Amygdala (tissue), 56 donors: ENCODE measurements at places on chromosomes 2 and 18.

DNA sequence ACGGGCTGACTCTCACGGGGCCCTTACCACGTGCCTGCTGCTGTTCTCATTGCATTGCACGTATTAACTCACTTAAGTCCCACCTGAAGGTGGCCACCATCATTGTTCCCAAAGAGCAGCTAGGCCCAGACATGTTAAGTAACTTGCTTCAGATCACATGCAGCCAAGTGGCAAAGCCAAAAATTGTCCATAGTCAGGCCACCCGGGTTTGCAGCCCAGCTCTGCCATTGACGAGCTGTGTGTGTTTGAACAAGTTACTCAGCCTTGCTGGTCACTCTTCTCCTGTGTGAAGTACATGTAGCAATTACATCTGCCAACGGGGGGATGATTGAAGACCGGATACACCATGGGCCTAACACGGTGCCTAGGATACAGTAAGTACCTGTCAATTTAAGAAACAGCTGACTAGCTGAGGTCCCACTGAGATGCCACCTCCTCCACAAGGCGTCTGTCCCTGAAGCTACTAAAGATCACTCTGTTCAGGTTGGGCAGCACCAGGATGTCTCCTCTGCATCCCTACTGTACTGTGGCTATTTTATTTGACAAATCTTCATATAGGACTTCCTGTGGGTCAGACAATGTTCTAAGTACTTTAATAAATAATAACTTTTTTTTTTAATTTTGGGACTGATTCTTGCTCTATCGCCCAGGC is 154.2 kb upstream of the MYCN start:
- no peak for DNase-seq

DNA sequence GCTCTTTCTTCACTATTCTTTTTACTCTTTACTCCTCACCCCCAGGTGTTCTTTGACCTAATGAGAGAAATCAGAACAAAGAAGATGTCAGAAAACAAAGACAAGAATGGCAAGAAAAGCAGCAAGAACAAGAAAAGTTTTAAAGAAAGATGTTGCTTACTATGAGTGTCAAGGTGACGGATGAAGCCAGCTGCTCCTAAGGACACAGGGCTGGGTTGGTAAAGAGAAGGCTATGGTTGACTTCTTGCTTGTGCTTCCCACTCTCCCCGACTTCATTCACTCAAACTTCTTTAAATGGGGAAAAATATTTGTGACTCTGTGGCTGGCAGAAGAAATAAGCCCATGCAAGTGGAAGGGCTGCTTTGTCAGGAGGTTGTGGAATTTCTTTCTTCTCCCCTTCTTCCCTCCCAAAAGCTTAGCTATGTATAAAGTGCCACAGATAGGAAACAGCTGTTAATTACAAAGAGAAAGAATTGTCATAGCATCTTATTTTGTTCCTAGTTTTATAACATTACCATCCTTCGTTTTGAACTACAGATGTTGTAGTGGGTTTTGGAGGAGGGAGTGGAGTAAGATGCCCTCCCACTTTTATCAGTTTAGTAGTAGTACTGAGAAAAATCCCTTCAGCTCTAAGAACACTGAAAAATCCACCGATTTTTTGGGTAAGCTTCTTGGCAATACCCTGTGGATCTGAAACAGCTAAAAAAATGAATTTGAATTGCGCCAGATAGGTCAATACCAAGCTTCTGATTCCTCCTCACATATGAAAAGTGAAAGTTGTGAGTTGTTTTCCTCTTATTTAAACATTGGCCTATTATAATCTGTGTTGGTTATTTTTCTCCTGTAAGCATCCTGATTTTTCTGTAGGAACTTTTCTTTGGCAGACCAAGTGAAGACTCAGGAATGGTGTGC is 40.7 kb downstream of the RALB start:
- DNase-seq = no peak

DNA sequence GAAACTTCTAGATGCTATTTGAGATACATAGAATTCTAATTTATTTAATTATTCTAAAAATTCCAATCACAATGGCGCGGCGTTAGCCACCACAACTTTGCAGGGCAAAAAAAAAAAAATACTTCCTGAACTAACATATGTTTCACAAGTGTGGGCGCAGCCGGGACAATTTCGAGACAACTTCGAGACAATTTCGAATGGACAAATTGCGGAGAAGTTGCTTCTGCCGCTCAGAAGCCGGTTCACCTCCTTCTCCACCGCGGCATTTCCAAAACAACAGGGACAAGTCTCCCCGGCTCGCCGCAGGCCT is 842 bp downstream of the PAX3 start:
- DNase-seq = no peak

DNA sequence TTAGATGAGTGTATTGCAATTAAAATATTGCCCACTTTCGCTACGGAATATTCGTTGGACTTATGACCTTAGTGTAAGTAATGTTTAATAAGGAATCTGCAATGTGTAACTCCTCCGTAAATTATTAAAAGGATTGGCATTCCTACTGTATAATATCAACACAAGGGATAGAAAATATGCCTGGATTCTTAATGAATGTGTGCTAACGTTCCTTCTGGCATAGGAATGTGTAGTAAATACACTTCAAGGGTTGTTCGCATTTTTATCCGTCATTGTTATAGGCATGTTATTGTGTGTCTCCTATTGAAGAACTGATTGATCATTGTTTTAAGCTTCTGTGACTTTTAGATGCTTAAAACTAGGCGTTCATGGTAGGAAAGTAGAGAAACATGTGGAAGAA is 134.5 kb downstream of the NEDD4L start:
- DNase-seq = no peak

- no peak for DNase-seq
These were observed 35.0 kb upstream of the ID2 start for GRCh38 chr2:8646731-8647461.

DNA sequence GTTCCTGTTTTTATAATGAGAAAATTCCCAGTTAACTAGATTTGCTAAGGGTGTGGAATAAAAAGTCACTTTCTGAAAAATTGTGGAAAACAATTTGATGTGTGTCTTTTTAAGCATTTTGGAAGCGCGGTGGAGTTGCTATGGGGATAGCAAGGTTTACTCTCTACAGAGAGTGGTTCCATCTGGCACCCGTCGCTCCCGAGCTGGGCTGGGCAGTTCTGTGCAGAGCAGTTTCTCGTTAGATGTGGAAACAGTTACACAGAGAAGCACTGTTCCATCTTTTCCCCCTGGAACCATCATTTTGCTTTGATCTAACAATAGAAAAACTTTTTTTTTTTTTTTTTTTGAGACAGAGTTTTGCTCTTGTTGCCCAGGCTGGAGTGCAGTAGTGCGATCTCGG is 17.4 kb downstream of the LDLRAD4 start:
- peak; percentile 29 for DNase-seq

DNA sequence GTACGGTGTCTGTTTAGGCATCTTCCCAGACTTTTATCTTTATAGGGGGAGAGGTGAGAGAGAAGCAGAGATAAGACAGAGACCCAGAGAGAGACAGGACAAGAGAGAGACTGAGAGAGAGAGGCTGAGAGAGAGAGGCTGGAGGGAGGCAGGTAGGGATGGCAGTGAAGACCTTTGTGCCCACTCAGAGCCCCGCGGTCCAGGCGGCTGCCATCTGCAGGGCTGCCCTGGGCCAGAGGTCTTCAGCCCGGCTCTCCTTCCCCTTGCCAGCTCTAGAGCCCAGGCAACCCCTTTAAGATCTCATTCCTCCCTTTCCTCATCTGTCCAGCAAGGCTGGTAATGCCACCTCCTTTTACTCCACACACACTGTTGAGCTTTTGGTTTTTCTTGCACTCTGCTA is 610.0 kb downstream of the GALR1 start:
- DNase-seq = no peak

DNA sequence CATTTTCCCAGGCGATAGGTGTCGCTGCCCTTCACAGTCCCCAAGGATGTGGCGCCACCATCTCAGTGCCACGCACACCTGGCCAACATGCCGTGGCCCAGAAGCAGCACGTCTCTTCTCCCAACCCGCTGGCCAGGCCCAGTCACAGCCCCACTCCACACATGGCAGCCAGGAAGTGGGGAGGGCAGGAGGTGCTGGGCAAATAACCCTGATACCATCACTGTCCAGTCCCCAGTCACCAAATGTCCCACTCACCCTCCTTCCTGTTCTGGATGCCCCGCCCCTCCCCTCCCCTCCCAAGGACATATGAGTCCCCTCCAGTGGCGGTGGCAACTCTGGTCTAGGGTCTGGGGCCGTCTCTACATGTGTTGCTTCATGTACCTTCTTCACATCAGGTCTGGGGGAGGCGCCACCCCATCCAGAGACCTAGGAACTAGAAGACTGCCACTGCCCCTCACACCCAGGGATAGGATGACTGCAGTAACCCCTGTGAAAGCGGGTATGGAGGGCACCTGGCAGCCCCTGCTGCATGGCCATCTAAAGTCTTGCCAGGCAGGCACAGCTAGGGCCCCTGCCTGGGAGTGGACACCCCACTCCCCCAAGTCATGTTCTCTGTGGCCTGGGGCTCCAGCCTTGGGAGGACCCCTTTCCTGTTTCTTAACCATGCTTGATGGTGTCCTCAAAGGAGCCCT is 7.3 kb upstream of the CAPN10 start:
- no peak for DNase-seq

GRCh38 chr2:119025013-119025412 is 83.0 kb downstream of the MARCO start:
- no peak for DNase-seq

- no peak for DNase-seq
These were observed 148.3 kb downstream of the RBM43 start for GRCh38 chr2:151113318-151113717.

GRCh38 chr18:43486462-43486861 is 209.2 kb upstream of the SYT4 start:
- no peak for DNase-seq

GRCh38 chr2:128639120-128639477 is 320.4 kb upstream of the HS6ST1 start:
- no peak for DNase-seq

GRCh38 chr2:237922641-237923361 is 44.0 kb upstream of the UBE2F start:
- no peak for DNase-seq

DNA sequence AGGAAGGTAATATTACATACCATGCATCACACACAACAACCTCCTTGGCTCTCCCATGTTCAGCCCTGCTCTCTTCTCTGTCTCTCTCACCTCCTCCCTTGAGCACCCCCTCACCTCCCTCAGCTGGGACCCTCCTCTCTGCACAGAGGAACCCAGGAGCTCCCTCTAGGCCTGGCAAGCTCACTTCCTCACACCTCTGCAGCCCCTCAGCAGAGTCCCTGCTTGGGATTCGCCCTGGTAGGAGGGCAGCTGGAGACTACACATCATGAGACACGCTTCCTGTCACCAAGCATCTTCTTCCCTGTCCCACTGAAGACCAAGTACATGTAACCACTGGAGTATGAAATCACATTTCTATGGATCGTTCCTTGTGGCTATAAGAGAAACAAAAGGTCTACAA is 51.0 kb downstream of the ADD2 start:
- no peak for DNase-seq

- no peak for DNase-seq
These were observed 533.8 kb downstream of the FBXO15 start for GRCh38 chr18:73613706-73614340.

- DNase-seq = no peak
These were observed 10.1 kb downstream of the GPR35 start for GRCh38 chr2:240635121-240635997.

DNA sequence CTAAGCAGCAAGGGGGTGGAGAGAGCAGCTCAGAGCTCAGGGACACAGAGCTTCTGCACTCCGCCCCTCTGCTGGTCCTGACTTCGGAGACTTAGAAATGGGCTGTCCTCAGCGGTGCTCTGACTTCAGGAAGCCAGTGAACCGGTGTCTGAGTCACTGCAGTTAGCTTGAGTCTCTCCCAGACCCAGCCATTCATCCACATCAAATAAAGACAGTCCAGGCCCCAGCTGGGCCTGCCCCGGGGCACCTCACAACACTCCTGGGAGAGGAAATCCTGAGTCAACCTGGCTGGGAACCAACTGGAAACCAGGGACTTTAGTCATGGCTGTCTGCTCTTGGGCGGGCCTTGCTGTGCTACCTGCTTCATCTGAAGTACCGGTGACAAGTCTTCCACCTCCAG is 5.4 kb upstream of the ITGB6 start:
- no peak for DNase-seq

DNA sequence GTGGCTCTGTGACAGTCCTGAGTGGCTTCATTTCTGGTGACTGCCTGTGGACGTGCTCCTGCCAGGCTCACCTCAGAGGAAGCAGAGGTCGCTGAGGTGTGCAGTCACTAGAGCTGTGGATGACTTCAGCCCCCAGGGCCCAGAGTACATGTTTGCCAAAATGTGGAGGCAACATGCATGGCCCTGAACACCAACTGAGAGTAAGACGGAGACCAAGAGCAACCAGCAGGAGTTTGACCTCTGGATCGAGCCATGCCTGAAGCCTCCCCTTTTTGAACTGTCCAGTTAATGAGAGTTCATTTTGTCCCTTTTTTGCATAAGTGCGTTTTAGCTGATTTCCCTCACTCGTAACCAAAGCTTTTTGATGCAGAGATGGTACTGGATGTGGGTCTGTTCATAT is 184.9 kb downstream of the RTP5 start:
- DNase-seq = no peak

GRCh38 chr2:195622966-195623365 is 34.1 kb upstream of the SLC39A10 start:
- DNase-seq = no peak

DNA sequence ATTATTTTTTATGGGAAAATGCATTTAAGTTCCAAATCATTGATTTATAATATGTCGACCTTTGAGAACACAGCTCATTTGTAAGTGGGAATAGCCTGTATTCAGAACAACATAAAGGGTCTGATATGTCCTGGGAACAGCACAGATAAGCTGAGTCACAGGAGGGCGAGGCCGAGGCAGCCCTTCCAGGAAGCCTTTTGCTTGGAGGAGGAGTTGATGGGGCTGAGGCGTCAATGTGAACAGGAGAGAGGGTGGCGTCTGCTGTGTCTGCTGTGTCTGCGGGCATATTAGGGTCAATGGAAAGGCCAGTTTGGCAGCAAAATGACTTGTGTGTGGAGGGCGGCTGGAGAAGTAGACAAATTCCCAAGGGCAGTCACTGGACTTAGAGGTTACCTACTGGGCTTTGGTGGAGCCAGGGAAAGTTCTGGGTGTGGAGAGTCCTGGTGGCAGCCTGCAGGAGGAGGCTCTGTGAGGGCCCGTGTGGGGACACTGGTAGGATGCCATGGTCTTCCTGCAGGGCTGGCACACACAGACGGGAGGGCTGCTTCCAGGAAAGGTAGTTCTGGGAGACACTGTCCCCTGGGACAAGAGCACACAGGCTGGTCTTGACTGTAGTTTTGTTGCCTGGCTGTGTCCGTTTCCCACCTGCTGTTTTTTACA is 128.1 kb downstream of the GLI2 start:
- DNase-seq = no peak

GRCh38 chr18:76456018-76456750 is 38.9 kb downstream of the ZNF516 start:
- no peak for DNase-seq

- DNase-seq = no peak
These were observed 945.7 kb upstream of the LRRTM1 start for GRCh38 chr2:81250270-81250669.

DNA sequence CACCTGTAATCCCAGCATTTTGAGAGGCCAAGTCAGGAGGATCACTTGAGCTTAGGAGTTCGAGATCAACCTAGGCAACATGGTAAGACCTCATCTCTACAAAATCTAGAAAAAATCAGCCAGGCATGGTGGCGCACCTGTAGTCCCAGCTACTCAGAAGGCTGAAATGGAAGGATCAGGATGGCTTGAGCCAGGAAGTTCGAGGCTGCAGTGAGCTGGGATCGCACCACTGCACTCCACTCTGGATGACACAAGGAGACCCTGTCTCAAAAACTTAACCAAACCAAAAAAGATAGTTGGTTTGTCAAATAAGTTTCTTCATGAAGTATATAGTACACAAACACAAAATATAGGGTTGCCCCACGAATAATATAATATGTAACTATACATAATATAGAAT is 197.6 kb downstream of the DPP4 start:
- no peak for DNase-seq

GRCh38 chr2:26459991-26460612 is 17.8 kb downstream of the OTOF start:
- no peak for DNase-seq
